Right lobe of liver (tissue), 6 donors: ENCODE measurements at places on chromosomes 4 and X. TPM values are rescaled to one million over a fixed set of nuclear protein-coding genes. Genes with fewer than 3 reads are reported as not detected.

DNA sequence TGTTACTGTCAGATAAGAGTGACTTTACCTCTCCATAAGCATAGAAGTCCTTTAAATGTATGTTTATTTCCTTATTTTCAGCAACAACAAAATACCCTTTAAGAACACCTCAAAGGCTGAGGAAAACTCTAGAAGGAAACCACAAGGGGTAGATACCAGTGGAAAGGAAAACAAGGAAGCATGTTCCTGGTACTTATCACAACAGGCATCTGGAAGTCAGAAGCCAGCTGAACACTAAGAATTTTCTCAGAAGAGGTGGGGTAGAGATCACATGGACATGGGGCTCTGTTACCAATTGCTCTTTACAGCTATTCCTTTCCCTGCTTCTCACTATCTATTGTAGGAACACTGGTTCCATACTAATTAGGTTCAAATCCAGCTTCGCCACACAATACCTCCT lies 51.5 kb upstream of the BEND2 start:
- no peak for DNase-seq

GRCh38 chr4:17030543-17030942 lies 132.1 kb upstream of the LDB2 start:
- DNase-seq = no peak

GRCh38 chr4:2436301-2436700 lies 17.5 kb downstream of the CFAP99 start:
- DNase-seq = no peak

DNA sequence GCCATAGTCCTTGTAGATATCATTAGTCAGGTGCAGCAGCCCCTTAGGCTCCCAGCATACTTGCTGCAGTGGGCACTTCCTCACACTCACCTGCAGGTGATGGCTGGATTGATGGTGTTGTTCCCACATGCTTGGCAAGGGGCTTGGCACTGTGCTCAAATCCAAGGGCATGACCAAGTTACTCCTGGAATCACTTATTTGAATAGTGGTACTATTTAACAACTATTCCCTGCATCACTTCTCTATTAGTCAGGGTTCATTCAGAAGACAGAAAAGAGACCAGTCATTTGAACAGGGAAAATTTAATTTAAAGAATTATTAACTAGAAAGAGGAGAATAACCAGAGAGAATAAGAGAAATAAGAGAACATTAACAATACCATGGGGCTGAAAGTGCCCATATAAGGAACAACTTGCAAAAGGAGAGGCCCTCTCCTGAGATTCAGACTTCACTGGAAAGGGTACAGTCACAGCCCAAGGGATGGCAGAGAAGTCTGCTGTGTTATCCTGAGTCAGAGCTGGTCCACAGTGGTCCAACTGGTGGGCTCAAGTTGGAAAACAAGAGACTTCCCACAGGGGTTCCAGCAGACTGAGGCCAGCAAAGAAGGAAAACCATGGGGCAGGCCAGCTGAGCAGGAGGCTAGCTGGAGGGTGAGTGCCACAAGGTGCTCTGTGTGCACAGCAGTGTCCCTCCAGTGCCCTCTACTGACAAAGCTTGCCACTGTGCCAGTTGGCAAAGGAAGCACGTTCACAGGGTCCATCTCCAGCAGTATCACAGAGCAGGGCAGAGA lies 9.8 kb downstream of the SPP1 start:
- peak; percentile 84 for DNase-seq

GRCh38 chr4:146072376-146072775 lies 103.1 kb upstream of the LSM6 start:
- DNase-seq = no peak

The SLC10A3 gene
- total RNA-seq = 3.0 TPM

GRCh38 chr4:174365018-174365587 lies 81.4 kb downstream of the CEP44 start:
- no peak for DNase-seq

DNA sequence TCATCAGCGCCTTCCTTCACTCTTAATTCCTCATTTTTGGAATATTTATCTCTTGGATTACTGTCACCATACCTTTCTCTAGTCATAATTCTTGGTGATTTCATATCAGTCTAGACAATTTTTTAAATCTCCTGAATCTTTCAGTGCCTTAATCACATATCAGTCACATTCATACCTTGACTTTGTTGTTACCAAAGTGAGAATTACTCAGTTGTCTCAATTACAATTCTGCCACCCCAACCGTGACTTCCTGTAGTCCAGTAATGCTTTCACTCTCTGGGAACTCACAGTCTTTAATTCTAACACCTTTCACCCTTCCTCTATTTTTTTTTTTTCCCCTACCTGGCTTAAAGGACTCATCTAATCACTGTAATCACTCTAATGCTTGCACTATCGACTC lies 1275.3 kb upstream of the TENM3 start:
- no peak for DNase-seq

The CXCL1 gene
- 7.6 TPM for total RNA-seq

DNA sequence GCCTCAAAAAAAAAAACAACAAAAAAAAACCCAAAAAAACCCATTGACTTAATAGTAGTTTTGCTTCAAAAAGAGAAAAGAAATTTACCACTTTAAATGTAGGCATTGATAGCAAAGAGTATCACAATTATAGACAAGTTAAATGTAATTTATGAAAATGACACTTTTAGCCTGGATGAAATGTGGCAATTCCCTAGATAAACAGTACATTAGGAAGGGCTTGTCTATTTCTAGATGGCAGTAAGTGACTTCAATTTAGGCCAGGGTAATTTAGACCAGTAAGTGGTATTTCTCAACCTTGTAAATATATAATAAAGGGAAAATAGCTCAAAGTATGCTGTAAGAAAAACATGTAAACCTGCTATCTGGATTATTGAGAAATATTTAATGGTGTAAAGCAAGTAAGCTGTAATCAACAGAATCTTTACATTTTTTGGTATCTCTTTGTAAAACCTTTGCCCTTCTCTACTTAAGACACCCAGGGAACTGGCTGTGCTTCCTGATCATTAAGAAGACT lies 103.7 kb upstream of the RAPGEF2 start:
- DNase-seq = no peak

The NHS gene
- total RNA-seq = 0.11 TPM

DNA sequence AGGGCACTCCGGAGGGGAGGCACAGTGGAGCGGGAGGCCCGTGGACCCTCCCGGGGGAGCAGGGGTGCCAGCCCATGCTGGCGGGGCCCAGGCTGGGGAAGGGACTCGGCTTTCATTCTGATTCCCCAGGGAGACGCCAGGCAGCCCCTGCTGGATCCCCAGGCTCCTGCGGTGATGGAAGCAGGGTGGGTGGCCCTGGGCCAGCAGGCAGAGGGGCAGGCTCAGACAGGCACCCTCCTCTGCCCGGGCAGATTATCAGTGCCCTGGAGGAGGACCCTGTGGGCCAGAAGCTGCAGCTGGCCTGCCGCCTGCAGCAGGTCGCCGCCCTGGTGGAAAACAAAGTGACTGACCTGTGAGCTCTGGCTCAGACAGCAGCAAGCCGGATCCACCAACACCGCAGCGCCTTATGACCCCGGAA lies 2.1 kb upstream of the SRPK3 start:
- no peak for DNase-seq

The SYN1 gene
- 0.37 TPM for total RNA-seq

- DNase-seq = no peak
Observed at GRCh38 chr4:152283801-152284470, 252.0 kb downstream of the FBXW7 start.

DNA sequence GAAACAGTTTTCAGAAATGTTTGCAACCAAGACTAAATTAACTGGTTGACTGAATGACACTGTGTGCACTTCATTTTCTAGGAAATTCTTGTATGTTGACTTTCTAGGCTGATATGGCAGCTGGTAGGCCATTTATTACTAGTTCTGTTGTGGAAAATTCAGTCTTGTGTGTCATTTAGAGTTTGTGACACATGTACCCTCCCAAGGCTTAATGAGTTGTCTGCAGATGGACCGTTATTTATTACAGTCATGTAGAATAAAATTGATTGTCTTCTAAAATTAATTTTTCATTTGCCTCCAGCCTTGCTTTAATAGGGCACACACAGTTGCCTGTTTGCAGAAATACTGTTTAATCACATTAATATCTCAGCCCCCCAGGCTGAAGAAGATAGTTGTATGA lies 30.7 kb downstream of the DACH2 start:
- DNase-seq = no peak

The RADX gene
- 1.5 TPM for total RNA-seq

The COX7B2 gene
- not detected for total RNA-seq

The TRIM75 gene
- total RNA-seq = not detected

DNA sequence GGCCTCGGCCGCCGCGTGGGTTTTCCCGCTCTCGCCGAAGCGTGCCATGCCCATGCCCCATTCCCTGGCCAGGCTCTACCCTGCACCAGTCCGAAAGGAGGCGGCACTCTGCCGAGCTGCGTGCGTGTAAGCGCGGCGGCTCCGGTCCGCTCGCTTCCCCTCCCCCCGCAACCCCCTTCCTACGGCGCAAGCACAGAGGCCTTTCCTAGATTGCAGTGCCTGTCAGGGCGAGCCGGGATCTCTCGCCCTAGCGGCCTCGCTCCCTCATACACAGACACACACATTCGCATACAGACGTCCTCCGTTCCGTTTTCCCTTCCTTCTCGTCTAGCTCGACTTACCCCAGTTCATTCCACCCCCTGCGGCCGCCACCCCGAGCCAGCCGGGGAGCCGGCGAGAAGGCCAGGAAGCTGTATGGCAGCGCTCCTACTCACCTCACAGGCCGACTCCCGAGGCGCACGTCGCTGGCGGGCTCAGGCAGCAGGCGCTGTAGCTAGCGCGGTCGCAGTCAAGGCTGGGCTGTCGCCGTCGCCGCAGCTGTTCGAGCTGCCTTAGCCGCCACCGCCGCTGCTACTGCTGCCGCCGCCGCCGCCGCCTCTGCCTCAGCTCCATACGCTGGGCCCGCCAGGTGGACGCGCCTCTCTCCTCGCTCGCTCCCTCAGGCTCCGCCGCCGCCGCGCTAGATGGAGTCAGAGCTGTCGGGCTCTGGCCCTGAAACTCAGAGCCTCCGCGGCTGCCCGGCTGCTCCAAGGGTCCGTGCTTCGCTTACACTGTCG lies 615 bp downstream of the NEXMIF start:
- peak; percentile 33 for DNase-seq

- DNase-seq = no peak
Observed at GRCh38 chrX:136182414-136182813, 35.1 kb downstream of the FHL1 start.

DNA sequence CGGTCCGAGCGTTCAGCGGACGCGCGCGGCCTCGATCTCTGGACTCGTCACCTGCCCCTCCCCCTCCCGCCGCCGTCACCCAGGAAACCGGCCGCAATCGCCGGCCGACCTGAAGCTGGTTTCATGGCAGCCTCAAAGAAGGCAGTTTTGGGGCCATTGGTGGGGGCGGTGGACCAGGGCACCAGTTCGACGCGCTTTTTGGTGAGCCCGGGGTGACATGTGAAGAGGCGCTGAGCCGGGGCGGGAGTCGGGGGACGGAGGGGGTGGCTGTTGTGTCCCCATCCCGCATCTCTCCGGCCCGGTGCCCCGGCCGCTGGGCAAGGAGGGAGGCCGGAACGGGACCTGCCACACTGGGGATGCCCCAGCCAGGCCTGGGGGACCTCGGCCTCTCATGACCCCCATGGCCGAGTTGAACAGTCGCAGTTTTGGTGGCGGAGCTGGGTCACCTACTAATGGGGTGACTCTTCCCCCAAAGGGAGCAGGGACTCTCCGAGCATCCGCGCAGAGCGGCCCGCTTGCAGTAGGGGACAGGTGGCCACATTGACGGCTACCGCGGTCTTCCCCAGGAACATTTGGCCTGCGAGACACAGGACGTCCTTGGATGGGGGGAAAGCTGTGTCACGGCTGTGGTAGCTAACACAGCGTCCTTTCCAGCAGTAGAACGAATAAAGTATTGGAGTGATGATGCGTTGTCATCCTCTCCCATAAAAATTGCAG lies at the start of gene GK:
Gene GK (plus strand): TSS at position 9 of the 717 bp plus-strand sequence. CDS start 115 bp downstream, at position 124.
- DNase-seq = peak; percentile 54

DNA sequence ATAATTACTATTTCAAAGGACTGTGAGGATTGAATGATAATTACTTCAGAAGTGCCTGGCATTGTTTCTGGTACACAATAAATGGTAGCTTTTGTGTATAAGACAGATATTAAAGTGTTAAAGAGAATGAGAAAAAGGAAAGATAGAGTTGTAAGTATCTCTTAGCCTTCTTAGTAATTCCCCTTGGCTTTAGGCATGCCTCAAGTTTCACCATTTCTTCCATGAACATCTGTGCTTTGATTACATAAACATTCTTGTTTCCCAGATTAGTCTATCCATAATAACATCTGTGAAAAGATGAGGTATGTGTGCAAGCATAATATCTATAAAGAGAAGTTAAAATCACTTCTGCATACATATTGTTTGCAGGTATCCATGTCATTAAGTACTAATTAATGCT lies 230.9 kb upstream of the TEX13A start:
- no peak for DNase-seq

GRCh38 chr4:83231620-83232076 lies 53.0 kb downstream of the COQ2 start:
- DNase-seq = no peak

GRCh38 chrX:149938881-149939654 lies 777 bp upstream of the EOLA2 start:
- DNase-seq = peak; percentile 98

The SSX3 gene
- not detected for total RNA-seq

The ANXA3 gene
- total RNA-seq = 0.95 TPM

The PWWP3B gene
- total RNA-seq = 2.9 TPM

The UVSSA gene
- 13.8 TPM for total RNA-seq

GRCh38 chrX:111652719-111653118 lies 28.3 kb upstream of the ALG13 start:
- DNase-seq = no peak

The MBNL3 gene
- total RNA-seq = 69.3 TPM

GRCh38 chr4:98662626-98663225 lies 4.3 kb upstream of the TSPAN5 start:
- DNase-seq = no peak

The TMPRSS11D gene
- total RNA-seq = not detected

The IDUA gene
- total RNA-seq = 12.4 TPM

The DMRTC1 gene
- not detected for total RNA-seq

The DCX gene
- total RNA-seq = 0.25 TPM

The ARHGEF9 gene
- total RNA-seq = 5.8 TPM

The LRCH2 gene
- 0.09 TPM for total RNA-seq

DNA sequence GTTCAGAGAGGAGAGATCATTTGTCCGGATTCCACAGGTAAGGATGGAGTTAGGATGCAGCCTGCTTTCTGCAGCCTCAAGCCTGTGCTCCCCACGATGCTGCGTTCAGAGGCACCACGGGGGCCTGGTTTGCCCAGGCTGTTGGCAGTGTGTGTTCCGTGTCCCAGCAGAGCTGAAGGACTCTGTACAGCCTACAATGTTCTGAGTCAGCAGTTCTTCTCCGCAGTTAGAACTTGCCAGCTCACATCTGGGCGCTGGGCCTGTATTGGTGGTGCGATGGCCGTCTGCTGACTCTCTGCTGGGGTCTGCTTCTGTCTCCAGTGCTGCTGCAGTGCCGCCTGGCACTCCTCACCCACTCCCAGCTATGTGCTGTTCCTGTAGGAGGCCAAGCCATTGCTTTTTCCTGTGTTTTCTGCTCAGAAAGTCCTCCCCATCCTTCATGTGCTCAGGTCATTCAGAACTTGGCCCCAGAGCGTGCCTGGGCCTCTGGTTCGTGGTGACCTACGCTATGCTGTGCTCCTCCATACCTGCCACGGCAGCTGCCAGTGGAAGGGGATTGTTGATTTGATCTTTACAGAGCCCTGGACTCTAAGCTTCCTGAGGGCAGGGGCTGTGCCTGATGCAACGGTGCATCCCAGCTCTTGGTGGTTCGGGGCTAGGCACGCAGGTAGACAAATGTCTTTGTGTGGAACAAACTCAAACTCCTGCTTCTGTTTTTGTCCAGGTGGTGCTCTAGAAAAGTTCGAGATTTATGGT lies 42.6 kb upstream of the TADA2B start:
- no peak for DNase-seq

The PROM1 gene
- total RNA-seq = 2.1 TPM

The FGF5 gene
- not detected for total RNA-seq

The ABLIM2 gene
- total RNA-seq = 0.93 TPM

The CSTF2 gene
- total RNA-seq = 5.6 TPM
